Substantia nigra (tissue), 51 donors: ENCODE measurements at places on chromosomes 4 and X.

DNA sequence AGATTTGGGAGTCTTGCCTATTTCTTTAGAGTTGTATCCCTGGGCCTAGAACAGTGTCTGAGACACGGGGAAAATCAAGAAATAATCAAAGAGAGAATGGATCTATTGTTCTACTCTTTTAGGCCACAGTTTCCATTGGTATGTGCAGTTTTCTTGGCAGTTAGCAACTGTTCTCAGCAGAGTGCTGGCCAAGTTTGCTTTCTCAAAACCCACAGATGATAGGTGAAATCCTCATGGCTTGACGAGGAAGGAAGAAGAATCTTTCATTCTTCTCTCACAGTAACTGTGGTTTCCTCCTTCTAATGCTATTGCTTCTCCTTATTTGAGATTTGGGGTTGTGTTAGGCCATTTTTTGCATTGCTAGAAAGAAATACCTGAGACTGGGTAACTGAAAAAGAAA, 42.2 kb downstream of the AGA start:
- no peak for DNase-seq

DNA sequence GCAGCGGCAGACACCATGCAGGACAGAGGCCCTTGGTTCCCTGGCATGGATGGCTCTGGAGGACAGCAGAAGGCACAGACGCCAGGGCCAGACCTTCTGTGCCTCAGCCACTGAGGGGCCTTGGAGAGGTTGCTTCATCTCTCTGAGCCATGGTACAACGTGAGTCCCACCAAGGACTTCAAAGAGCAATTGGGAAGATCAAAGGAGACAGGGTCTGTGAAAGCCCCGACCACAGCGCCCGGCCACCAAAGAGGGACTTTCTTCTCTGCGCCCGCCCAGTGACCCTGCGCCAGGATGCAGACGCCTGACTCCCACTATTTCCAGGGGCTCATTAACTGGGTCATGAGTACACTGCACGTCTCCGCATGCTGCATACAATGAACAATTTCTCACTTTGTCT, 174.0 kb downstream of the AFAP1 start:
- no peak for DNase-seq

DNA sequence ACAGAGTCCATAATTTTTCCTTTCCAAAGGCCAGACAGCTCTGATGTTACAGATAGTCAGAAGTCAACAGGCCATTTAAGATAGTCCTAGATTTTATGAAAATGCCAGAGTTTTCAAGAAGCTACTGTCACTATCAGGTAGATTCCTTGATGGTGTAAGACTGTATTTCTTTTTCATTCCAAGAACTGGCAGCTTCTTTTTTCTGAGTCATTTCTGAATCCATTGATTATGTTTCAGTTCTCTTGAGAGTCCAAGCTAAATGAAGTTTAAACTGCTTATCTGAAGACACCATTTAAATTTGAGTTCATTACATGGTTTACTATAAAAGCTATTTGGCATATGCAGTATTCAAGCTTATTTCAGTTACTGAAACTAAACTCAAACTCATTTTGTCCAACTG, 44.6 kb downstream of the RASSF6 start:
- DNase-seq, result no peak

DNA sequence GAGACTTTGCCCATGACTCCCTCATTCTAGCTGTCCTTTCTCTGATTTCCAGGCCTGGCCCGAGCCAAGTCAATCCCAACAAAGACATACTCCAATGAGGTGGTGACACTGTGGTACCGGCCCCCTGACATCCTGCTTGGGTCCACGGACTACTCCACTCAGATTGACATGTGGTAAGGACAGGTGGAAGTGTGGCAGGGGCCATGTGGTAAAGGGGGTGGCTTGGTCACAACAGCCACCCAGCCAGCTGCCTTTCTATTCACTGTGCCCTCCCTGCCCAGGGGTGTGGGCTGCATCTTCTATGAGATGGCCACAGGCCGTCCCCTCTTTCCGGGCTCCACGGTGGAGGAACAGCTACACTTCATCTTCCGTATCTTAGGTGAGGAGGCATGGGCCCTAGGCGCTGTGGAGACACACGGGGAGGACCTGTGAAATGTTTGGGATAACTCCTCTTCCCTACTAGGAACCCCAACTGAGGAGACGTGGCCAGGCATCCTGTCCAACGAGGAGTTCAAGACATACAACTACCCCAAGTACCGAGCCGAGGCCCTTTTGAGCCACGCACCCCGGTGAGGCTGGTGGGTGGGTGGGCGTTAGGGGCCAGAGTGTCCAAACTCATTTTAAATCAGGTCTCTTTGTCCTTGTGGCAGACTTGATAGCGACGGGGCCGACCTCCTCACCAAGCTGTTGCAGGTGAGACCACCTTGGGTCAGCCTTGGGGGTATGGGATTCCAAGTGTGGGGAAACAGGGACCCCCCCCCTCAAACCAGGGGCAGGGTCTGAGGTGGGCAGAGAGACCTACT, 6.1 kb upstream of the USP11 start:
- DNase-seq, result no peak

DNA sequence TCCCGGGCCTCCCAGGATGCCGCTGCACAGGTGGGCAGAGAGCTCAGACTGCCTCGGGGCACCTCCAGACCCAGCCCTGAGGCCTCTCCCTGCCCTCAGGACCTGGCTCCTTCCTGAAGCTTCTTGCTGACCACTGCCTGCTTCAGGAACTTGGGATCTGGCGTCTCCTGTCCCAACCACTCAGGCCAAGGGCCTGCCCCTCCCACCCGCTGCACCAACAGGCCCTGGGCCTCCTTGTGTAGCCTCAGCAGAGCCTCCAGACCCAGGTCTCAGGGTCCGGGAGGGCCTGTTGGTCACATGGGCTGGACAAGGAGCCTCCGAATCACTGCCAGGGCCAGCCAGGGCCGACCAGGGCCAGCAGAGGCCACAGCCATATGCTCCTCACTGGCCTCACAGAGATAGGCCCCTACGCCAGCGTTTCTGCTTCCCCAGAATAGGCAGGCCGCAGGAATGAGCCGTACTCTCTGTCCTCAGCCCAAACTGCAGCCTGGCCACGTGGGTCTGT, 2.8 kb downstream of the MXD4 start:
- no peak for DNase-seq

DNA sequence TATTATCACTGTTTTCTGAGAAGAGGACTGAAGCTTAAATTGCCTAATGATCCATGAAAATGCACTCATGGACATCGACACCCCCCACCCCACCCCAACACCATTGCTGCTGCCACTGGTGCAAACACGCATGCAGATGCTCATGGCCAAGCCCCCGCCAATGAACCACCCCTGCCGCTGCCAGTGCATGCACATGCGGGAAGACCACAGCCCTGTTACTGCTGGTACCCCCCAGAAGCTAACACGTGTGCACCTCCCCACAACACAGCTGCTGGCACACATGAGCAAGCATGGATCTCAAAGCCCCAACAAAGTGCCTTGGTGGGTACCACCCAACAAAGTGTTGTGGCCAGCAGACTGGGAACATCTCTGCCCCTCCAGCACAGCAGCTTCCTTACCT, 594.1 kb upstream of the FAT1 start:
- DNase-seq, result no peak

- DNase-seq, result no peak
These were observed 502.5 kb downstream of the GRXCR1 start for GRCh38 chr4:43394976-43395375.

DNA sequence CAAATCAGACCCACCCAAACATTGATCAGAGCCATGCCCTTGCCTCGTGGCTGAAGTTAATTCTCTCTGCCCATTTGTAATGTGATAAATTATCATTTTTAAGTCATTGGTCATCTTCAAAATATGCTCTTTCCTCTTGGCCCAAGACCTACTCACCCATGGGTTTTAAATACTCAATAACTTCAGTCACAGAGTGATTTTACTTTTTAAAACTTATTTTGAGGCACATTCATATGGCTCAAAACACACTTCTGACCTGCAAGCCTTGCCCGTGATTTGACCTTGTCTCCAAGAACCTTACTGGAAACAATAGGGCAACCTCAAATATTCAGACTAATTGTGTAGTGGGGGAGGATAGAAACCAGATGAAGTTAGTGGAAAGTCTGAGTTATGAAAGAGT, 176.2 kb upstream of the LNX1 start:
- no peak for DNase-seq

DNA sequence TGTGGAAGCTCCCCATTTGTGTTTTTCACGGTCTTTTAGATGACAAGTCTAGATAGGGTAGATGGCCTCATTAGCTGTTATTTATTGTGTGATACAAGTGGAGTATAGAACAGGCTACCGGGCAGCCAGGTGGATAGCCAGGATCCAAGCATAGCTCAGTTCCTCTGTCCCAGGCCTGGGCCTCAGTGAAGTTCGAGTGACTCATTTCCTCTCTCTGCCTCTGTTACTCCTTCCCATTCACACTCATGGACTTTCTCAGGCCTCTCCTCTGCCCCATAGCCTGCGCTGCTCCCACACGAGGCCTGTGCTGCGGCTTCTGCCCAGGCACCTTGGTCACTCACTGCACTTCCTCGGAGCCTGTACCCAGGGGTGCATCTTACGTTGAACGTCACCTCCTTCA, 54.5 kb downstream of the TENM3 start:
- DNase-seq, result no peak

- no peak for DNase-seq
These were observed 7.6 kb upstream of the SRD5A3 start for GRCh38 chr4:55338486-55338885.

- DNase-seq, result no peak
These were observed 256.3 kb downstream of the KCNIP4 start for GRCh38 chr4:21692241-21692640.

GRCh38 chr4:169640261-169640870, 20.0 kb downstream of the CLCN3 start:
- DNase-seq, result no peak

GRCh38 chrX:10591363-10592335, 28.7 kb downstream of the MID1 start:
- no peak for DNase-seq

GRCh38 chrX:31228909-31229308, 157.1 kb upstream of the FTHL17 start:
- DNase-seq, result no peak

DNA sequence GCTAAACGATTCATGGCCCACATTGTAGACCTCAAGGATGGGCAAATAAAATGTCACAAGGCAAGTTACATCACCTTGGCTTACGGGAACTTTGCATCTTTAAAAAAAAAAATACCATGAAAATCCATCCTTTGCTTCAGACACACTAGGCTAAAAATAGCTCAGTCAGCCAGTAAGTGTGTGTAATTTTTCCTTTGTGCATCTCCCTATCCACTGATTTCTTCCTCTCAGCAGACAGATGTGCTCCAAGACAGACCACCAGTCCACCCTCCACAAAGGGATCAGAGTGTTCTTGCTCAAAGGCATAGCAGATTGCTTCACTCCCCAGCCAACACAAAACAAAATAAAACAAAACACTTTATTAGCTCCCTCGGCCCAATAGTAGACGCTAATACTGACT, 14.6 kb downstream of the LDB2 start:
- no peak for DNase-seq

GRCh38 chr4:6957148-6957520, 47.5 kb downstream of the TBC1D14 start:
- DNase-seq, result no peak

GRCh38 chr4:153507310-153508073, 41.3 kb downstream of the TMEM131L start:
- DNase-seq, result no peak

GRCh38 chrX:21132686-21133393, 241.4 kb upstream of the CNKSR2 start:
- no peak for DNase-seq

DNA sequence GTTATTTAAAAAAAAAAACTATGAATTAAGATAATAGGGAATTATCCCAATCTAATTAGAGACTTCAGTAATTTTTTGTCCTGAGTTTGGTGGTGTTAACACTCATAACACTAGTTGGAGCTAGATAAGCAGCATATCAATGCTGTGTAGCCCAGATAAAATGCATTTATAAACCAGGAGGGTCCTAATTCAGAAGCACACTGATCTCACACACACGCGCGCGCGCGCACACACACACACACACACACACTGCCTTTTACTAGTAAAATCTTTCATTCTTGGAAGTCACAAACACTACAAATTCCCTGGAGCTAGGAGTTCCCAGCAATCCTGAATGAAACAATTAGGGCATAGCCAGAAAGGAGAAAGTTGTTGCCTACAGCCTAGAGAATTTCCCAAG, 3.2 kb downstream of the UNC5C start:
- DNase-seq, result no peak

GRCh38 chr4:90027565-90027964, 99.6 kb upstream of the CCSER1 start:
- DNase-seq, result no peak

DNA sequence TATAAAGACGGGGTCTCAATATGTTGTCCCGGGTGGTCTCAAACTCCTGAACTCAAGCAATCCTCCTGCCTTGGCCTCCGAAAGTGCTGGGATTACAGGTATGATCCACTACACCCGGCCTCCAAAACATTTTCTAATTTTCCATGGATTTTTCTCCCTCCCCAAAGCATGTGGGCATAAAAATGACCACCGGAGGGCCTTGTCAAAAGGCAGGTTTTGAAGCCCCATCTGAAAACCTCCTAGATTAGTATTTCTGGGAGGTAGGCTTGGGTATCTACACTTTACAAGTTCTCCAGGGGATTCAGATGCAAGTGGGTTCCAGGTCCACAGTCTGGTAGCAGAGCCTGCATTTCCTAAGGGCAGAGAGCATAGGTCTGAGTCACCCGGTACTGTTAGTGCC, 1.4 kb upstream of the GPR173 start:
- no peak for DNase-seq

- DNase-seq, result no peak
These were observed 1.4 kb downstream of the SEPSECS start for GRCh38 chr4:25158817-25159216.

GRCh38 chr4:61373901-61374440, 173.8 kb downstream of the ADGRL3 start:
- DNase-seq, result no peak
